Spinal cord (tissue), 10 donors: ENCODE measurements at places on chromosomes 2 and 18. TPM values are rescaled to one million over a fixed set of nuclear protein-coding genes. Genes with fewer than 3 reads are reported as not detected.

DNA sequence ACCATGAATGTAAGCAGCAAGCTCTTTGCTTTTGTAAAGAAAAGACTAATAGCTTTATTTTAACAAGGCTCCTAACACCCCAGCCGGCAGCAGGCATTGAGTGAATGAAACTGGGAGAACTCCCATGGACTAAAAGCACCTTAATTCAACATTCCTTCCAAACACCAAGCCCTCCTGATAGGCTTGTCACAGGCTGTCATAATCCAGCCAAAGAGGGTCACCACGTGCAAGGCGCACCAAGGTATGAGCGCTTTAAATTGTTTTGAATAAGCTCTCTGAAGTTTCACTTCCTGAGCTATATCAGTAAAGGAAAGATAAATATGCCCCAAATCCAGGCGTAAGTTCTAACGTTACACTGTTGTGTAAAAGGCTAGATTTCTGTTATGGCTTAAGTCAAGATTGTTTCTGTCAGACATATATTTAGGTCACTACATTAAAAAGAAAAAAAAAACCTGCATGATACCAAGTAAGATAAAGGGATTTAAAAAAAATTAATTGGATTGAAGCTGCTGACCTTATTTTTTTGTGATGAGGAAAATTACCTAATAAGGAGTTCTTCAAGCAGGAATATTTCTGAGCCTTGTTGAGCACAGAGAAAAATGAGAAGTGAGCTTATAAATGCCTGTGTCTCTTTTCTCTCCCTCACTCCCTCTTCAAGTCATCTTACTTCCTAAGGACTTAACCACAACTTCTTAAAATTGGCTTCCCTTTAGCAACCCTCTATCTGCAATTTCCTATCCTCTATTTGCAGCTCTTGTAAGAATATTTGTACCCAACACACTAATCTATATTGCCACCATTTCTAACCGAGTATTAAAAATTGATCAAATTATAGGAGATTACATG lies 136.1 kb upstream of the NRP2 start:
- H3K36me3 ChIP-seq = no peaks in the 10 kb centered on the region
- H3K27ac ChIP-seq = no peak overlapping the region
- H3K27me3 ChIP-seq = no peaks in the 10 kb centered on the region
- H3K4me3 ChIP-seq = no peak overlapping the region
- no peak for DNase-seq

- no peak overlapping the region for H3K27ac ChIP-seq
- no peak for DNase-seq
- no peaks in the 10 kb centered on the region for H3K27me3 ChIP-seq
- H3K36me3 ChIP-seq = no peaks in the 10 kb centered on the region
- H3K4me3 ChIP-seq = no peak overlapping the region
Measured at GRCh38 chr2:102510791-102511575, 38.0 kb downstream of the SLC9A4 start.

DNA sequence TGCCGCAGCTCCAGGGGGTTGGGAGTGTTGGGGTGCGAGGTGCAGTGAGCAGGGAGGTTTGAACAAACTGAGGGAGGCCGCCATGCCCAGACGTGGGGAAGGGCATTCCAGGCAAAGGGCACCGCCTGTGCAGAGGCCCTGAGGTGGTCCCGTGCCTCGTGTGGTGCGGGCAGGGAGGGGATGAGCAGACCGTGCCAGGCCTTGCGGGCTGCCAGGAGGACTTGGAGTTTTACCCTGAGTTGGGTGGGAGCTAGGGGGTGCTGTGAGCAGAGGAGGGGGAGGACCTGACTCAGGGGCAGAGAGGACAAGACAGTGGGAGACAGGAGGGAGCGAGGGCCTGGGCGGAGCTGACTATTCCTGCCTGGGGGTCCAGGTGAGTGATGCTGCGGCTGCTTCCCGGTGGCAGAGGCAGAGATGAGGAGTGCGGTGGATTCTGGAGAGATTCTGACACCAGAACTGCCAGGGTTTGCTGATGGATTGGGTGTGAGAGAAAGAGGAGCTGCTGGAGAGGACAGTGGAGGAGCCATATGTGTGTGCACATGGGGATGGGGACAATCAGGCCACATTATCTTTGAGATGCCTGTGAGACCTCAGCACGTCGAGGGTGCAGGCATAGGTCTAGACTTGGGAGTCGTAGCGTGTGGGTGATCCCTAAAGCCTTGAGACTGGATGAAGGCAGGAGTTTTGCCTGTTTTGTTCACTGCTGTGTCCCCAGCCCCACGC lies 23.4 kb downstream of the ZAP70 start:
- H3K4me1 ChIP-seq = no peaks in the 10 kb centered on the region
- no peaks in the 10 kb centered on the region for H3K27me3 ChIP-seq
- no peak overlapping the region for H3K4me3 ChIP-seq
- DNase-seq = no peak

- no peaks in the 10 kb centered on the region for H3K36me3 ChIP-seq
- no peaks in the 10 kb centered on the region for H3K4me1 ChIP-seq
- no peak overlapping the region for H3K27ac ChIP-seq
Measured at GRCh38 chr2:163455815-163456214, 280.0 kb downstream of the FIGN start.

DNA sequence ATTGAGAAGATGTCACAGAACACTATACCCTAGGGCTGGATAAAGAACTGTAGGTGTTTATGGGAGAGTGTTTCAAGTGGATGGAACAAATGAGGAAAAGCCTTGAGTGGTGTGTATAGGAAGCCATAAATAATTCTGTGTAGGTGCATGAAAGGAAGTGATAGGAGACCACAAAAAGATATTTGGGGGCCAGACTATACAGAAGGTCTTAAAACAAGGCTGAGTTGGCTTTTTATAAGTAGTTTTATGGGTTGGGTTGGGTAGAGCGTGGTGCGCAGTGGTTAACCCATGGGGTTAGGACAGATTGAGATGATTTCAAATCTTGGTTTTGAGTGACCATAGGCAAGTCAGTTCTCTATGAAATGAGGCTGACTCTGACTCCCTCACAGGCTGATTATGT lies 110.5 kb downstream of the PKP4 start:
- no peak overlapping the region for H3K4me3 ChIP-seq
- DNase-seq = no peak
- no peaks in the 10 kb centered on the region for H3K4me1 ChIP-seq
- H3K27me3 ChIP-seq = no peaks in the 10 kb centered on the region
- no peak overlapping the region for H3K27ac ChIP-seq
- no peaks in the 10 kb centered on the region for H3K36me3 ChIP-seq

DNA sequence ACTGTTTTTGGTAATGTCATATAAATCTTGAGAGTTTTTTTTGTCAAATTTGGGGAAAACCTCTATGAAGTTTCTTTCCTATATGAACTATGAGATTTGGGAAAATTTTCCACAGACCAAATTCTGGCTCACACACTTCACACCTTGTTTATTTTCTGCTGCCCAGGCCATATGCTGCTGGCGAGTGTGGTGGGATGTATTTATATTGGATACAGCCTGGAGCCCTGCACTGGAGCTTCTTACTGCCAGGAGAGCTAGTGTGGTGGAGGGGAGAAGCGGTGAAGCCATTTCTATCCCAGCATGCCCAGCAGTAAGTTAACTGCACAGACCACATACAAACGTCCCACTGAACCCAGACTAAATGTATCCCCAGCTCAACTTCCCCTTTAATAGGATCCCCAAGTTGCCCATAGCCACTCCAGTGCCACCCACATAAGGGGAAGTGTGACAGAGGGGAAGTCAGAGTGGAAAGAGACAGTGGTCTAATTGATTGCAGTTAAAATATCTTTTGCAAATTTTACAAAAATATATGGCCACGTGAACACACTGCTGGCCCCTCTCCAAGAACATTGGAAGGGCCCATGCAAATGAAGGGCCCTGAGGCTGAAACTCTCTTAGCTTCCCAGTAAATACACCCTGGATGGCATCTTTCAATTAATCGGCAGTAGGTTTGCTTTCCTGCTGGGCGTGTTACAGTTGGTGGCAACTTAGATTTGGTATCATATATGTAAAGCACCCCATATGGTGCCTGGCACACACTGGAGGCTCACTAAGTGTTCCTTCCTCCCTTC lies 146.6 kb upstream of the ITGA6 start:
- H3K4me1 ChIP-seq = peaks cover 13% of the 10 kb centered on the region
- H3K27me3 ChIP-seq = no peaks in the 10 kb centered on the region
- H3K36me3 ChIP-seq = no peaks in the 10 kb centered on the region
- H3K27ac ChIP-seq = no peak overlapping the region

GRCh38 chr2:218275371-218276072 lies 5.2 kb downstream of the PNKD start:
- H3K4me3 ChIP-seq = no peak overlapping the region
- H3K36me3 ChIP-seq = peaks cover 76% of the 10 kb centered on the region

The KCNJ3 gene
- 20.8 TPM for total RNA-seq

DNA sequence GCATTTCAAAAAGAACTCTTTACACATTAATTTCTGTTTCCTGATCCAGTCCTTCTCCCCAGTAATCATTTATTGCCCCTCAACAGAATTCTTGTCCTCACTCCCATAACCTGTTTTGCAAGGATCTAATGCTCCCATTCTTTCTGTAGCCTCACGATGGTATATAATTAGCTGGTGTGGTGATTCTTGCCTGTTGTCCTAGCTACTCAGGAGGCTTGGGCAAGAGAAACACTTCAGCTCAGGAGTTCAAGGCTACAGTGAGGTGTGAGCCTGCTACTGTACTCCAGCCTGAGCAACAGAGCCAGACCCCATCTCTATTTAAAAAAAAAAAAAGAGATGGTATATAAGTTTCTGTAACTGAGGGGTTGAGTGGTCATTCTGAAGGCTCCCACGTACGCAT lies 7.7 kb upstream of the TRAPPC8 start:
- no peaks in the 10 kb centered on the region for H3K36me3 ChIP-seq
- no peak overlapping the region for H3K4me3 ChIP-seq
- no peak overlapping the region for H3K27ac ChIP-seq
- DNase-seq = no peak

DNA sequence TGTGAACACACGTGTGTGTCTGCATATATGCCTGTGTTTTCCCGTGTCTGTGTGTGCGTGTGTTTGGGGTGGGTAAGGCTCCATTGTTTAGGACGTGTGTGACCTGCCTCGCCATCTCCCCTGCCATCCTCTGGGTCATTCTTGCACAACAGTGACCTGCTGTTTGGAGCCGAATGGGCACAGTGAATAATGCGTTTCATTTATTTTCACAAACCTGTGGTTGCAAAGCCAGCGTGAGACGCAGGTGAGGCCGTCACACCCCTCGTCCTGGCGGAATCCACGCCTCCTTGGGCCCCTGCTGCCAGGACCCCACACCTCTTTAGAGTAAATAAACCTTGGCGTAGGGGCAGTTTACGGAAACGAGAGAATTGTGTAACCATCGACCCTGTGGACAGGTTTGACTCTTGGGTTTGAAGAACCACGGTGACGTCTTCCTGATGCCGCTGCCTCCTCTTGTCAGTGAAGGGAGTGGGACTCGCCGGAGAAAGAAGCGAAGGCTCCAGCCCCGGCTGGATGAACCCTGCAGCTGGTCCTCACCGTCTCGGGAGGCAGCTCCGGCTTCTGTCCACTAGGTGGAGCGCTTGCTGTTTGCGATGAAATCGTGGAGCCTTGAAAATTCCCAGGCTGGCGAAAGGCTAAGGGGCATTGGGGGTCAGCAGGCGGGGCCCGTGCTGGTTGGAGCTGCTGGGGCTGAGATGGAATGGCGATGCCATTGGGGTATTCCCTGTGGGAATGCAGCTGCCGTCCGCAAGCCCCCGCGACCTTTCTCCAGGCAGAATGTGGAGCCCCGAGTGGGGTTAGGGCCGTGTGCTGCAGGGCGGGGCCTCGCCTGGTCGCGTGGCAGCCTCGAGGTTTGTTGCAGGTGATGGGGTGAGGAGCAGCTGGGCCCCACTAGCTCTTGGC lies 81.1 kb downstream of the RTP5 start:
- peak; percentile 33 for DNase-seq
- no peak overlapping the region for H3K27ac ChIP-seq
- no peak overlapping the region for H3K4me3 ChIP-seq
- H3K36me3 ChIP-seq = peaks cover 14% of the 10 kb centered on the region

GRCh38 chr2:18589354-18589753 lies at the start of gene NT5C1B:
NT5C1B (minus strand) TSS chr2:18589569; CDS start chr2:18589468, 101 bp downstream.
- H3K27me3 ChIP-seq = no peaks in the 10 kb centered on the region
- H3K27ac ChIP-seq = no peak within 1 kb of the TSS
- no peak within 1 kb of the TSS for H3K4me3 ChIP-seq
- H3K4me1 ChIP-seq = no peaks in the 10 kb centered on the region

DNA sequence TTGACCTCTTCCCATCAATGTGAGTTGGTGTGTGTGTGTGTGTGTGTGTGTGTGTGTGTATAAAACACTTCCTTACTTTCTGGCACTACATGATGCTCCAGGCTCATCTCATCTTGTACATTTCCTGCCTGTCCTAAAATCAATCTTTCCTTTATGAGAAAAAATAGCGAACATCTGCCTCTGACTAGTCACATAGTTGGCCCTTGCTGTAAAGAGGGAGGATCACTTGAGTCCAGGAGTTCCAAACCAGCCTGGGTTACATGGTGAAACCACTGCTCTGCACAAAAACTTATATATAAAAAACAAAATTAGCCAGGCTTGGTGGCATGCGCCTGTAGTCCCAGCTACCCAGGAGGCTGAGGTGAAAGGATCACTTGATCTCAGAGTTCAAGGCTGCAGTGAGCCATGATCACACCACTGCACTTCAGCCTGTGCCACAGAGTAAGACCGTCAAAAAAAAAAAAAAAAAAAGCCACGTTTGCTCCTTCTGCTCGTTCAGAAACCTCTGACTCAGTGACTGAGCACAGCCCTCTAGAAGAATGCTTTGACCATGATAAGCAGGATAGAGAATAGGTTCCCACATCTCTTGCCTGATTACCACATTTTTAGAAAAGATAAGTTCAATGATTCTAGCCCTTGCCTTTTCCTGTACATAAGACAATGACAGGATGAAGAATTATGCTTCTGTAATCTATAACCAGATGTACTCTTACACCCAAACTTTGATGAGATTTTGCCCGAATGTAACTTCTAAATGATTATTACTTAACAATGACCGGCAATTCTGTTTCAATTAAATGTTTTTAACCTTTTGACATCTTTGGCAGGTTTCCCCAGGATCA lies 45.2 kb upstream of the ST3GAL5 start:
- H3K27me3 ChIP-seq = no peaks in the 10 kb centered on the region
- no peak overlapping the region for H3K27ac ChIP-seq
- no peaks in the 10 kb centered on the region for H3K36me3 ChIP-seq
- peaks cover 4% of the 10 kb centered on the region for H3K4me1 ChIP-seq

DNA sequence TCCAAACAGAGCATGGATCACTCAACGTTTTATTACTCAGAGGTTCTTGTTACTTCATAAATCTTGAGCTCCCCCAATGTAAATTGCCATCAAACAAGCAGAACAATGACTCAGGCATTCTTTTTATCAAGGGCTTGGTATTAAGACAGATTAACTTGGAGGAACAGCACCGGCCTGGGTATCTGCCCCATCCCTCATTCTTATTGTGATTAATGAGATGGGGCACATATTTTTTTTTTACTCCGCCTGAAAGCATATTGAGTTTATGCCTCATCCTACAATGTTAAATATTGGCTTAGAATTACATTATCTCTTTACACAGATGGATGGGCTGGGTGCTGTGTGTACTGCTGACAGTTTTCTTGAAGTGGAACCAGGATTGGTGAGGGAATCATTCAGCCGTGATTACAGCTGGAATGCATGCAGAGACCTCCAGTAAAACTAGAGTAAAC lies 387.3 kb downstream of the CLIP4 start:
- H3K27me3 ChIP-seq = no peaks in the 10 kb centered on the region
- H3K27ac ChIP-seq = no peak overlapping the region
- no peak overlapping the region for H3K4me3 ChIP-seq
- no peak for DNase-seq
- no peaks in the 10 kb centered on the region for H3K36me3 ChIP-seq
- no peaks in the 10 kb centered on the region for H3K4me1 ChIP-seq

The ASPRV1 gene
- 4.9 TPM for total RNA-seq
